Activated naive CD8-positive, alpha-beta T cell treated with anti-CD3 and anti-CD28 coated beads for 36 hours (primary cell): ENCODE measurements at places on chromosomes 13 and 19. TPM values are rescaled to one million over a fixed set of nuclear protein-coding genes. Genes with fewer than 3 reads are reported as not detected.

LYPD5 gene
- total RNA-seq, result 1.6 TPM

TTC9B gene
- not detected for total RNA-seq

ADGRE2 gene
- 0.48 TPM for total RNA-seq

KLK3 gene
- total RNA-seq, result not detected

ZNF490 gene
- 7.7 TPM for total RNA-seq
